ENCODE measurements at places on chromosomes 3 and 15.

DNA sequence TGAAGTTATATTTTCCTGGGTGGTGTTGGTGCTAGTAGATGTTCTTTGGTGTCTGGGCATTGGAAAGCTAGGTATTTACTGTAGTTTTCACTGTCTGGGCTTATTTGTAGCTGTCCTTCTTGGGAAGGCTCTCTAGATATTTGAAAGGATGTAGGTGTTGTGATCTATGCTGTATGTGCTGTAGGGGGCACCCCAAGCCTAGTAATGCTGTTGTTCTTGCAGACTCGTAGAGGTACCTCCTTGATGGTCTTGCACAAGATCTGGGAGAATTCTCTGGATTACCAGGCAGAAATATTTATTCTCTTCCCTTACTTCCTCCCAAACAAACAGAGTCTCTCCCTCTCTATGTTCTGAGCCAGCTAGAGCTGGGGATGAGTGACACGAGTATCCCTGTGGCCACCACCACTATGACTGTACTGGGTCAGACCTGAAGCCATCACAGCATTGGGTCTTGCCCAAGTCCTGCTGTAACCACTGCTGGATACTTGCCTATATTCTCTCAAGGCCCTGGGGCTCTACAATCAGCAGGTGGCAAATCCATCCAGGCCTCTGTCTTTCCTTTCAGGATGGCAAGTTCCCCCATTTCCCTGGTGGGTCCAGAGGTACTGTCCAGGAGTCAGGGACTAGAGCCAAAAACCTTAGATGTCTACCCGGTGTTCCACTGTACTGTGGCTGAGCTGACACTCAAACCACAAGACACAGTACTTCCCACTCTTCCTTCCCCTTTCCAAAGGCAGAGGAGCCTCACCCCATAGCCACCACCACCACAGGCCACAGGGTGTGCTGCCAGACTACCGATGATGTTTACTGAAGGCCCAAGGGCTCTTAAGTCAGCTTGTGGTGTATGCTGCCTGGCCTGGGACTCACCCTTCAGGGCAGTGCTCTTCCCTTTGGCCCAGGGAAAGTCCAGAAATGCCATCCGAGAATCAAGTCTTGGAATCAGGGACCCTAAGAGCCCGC is 195.2 kb upstream of the DPPA4 start:
- peak; percentile 45 for DNase-seq

GRCh38 chr3:129289201-129289921 is 10.7 kb downstream of the HMCES start:
- DNase-seq = no peak

GRCh38 chr3:66655044-66655443 is 154.2 kb upstream of the LRIG1 start:
- DNase-seq = no peak

DNA sequence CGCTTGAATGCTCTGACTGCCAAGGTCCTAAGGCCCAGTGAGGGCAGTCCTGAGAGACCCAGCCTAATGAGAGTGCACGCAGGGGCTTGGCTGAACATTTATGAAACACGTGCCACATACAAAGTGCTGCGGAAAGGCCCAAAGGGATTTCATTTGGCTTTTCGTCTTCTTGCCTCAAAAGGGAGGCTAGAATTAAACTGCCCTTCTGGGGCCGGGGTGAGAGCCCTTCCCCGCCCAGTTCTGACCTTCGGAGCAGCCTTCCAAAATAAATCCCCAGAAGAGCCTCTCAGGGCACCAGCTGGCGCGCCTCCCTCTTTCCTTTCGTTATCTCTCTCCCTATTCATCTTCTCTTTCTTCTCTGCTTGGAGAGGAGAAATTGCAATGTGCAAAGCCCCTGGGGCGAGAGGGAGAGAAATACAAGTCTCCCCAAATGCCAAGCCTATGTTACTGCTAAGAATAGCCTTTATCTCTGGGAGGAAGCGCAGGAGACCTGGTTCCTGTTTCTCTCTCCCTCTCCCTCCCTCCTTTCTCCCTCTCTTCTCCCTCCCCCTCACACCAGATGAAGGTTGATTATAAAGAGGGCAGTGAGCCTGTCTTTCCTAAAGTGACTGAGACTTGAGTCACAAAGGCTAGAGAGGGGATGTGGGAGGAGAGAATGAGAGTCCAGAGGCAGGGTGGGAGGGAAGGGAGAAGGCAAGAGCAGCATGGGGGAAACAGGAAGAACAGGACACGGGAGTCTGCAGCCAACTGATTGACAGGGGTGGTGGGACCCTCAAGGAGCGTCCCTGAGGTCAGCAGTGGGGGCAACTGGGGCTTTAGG is 36.7 kb upstream of the NDUFB4 start:
- no peak for DNase-seq

GRCh38 chr3:195285372-195285771 is 14.4 kb upstream of the XXYLT1 start:
- DNase-seq = no peak

DNA sequence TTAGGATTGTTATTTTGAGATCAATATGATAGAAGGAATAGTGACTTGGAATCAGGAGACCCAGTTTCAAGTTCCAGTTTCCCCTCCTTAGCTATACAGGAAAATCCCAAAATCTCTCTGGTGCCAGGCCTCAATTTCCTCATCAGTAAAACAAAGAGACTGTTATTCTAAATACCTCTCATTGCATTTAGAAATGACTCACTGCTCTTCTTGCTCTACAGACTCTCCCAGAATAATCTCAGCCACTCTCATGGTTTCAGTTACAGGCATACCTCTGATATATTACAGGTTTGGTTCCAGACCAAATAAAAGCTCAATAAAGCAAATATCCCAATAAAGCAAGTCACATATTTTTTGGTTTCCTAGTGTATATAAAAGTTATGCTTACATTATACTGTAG is 28.3 kb downstream of the IMPG2 start:
- DNase-seq = no peak

GRCh38 chr3:66198437-66199088 is 22.2 kb upstream of the SLC25A26 start:
- no peak for DNase-seq

- peak; percentile 64 for DNase-seq
These were observed 25.7 kb downstream of the TMOD2 start for GRCh38 chr15:51776952-51777569.

DNA sequence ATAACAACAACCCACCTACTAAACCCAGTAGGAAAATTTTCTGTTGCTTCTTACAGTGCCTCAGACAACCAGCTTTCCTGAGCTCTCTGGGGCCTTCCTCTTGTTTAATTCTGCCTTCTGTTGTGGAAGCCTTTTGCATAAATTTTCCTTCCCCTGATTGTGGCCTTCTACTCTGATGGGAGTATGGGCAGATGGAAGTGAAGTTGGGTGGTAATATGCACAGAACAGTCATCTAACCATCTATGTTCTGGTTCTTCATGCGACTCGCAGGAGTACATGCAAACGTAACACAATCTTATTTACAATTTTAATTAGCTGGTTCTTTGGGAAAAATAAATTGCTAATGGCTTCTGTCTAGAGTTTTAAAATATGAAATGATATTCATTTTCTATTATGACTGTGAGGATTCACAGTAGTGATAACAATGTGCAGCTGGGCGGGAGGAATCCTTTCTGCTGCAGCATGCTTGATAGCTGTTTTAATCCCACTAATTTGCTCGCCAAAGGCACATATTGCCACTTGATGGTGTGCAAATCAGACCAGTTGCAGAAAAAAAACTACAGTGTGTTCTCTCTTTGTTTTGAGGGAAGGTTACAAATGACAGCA is 311.5 kb upstream of the ROPN1 start:
- no peak for DNase-seq

- DNase-seq = no peak
These were observed 692.7 kb upstream of the SGO1 start for GRCh38 chr3:20878691-20879090.

- no peak for DNase-seq
These were observed 4.3 kb downstream of the CHL1 start for GRCh38 chr3:200758-201325.

GRCh38 chr15:85172846-85173490 is 191.3 kb downstream of the PDE8A start:
- no peak for DNase-seq

GRCh38 chr3:141789281-141789680 is 26.1 kb downstream of the GRK7 start:
- no peak for DNase-seq

DNA sequence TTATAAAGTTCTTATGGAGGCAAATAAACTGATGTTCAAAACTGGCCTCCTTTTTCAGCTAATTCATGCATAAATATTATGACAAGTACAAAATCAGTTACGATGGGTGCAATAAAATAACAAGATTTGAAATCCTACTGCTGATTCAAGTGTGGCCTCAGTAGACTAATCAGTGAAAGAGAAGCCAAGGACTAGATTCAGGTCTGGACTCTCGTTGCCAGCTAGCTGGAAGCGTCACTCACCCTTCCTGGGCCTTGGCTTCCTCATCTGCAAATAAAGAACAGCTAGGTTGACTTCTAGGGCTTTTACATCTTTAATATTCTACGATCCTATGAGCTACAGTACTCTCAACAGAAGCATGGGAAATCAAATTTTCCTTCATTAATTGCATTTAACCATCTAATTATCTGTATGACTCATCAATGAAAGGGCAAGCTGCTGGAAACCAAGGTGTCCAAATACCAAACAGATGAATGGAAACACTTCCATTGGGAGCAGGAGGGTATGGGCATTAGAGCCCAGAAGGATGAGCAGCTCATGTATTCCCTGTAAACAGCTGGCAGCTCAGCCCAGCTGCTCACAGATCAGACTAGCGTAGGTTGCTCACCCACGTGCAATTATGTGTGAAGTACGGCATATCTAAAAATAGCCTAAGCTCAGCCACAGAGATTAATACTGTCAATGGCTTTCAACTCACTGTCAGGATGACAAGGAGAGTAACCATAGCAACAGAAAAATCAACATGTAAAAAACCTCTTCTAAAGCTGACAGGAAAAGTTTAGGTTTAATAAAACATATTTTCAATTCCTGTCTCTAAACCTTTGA is 294.8 kb downstream of the PLCL2 start:
- no peak for DNase-seq

- peak; percentile 47 for DNase-seq
These were observed 46.5 kb downstream of the KLHDC8B start for GRCh38 chr3:49217688-49218470.

DNA sequence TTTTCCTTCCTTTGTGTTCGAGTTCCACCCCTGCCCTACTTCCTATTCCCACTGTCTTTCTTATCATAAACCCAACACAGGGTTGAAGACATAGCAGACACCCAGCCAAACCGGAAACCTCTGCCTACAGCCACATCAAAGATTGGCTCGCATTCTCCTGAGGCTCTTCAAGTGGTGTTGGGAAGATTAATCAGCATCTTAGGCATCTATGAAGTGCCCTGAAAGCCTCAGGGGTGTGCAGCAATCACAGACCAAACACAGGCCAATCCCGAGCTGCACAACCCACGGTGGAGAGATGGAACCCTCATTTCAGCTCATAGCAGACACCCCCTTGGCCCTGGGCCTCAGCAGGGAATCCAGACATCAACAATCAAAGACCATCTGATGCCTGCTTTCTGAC is 255.9 kb downstream of the XXYLT1 start:
- no peak for DNase-seq

DNA sequence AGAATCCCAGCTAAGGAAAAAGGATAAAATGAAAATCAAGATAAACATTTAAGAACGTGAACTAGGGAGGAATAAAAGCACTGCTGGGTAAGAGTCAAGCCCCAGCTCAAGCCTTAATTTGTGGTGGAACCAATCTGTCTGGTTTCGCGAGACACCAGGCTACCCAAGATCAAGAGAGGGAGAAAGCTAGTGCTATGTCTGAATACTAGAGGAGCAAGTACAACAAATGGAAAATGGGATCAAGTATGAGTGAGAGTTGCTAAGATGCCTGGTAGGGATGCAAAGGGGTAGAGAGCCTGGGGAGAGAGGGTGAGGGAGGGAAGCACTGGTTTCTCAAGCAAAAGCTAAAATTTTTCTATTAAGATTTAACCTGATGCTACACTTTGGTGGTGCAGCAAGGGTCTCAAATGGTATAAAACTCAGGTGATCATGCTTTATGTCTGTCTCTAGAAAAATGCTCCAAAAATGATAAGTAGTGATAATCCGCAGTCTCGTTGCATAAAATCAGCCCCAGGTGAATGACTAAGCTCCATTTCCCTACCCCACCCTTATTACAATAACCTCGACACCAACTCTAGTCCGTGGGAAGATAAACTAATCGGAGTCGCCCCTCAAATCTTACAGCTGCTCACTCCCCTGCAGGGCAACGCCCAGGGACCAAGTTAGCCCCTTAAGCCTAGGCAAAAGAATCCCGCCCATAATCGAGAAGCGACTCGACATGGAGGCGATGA is 1.7 kb upstream of the SETD5 start:
- DNase-seq = no peak

DNA sequence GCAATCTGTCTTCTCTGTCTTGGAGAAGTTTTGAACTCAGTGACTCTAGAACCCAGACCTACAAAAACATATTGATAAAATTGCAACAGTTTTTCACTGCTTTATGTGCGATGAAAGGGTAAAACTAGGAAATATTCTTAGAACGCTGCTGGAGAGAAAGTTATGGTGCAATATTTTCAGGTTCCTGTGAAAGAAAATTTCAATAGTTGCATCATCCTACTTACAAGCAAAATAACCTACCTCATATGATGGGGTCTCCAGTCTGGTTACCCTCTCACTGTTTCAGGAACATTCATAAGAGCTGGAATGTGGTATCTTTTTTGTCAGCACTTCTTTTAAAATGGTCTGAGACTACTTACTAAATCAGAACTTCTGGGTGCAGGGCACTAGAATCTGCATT is 27.1 kb downstream of the GATM start:
- no peak for DNase-seq

GRCh38 chr3:107651782-107652181 is 129.0 kb downstream of the BBX start:
- DNase-seq = no peak

DNA sequence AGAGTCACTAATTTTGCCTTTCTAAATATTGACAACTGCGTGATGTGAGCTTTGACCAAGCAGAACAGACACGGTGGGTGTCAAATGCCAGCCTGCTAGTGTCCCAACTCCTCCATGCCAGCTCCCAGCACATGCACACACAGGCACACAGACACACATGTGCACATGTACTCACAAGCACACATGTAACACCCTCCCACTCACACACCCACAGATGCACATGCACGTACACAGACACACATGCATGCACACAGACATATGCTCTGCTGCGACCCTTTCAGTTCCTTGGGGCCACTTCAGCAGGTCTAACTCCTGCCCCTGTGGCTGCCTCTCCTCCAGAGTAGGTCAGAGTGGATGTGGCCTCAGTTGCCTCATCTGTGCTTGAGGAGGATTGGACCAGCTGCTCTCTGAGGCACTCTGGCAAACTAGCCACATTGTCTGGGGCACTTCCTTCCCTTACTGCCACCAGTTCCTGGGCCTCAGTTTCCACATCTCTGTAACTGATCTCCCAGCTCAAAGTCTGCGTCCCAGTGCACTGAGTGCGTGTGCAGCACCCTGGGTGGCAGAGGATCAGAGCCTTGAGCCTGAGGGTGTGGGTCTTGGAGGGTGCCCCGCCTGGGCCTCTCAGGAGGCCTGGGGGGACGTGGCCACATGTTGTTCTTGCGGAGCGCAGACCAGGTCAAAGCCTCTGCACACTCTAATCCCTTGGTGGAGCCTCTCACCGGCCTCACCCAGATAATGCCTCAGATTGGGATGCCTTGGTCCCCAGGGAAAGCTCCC is 55.0 kb upstream of the PRR23E start:
- DNase-seq = no peak

- DNase-seq = no peak
These were observed 904.2 kb downstream of the SI start for GRCh38 chr3:164174059-164174458.
